ENCODE measurements at places on chromosomes 12 and 14. TPM values are rescaled to one million over a fixed set of nuclear protein-coding genes. Genes with fewer than 3 reads are reported as not detected.

The SPATS2 gene
- total RNA-seq, result 34.1 TPM

The PNMA1 gene
- total RNA-seq, result 44.2 TPM

The KRT85 gene
- not detected for total RNA-seq

DNA sequence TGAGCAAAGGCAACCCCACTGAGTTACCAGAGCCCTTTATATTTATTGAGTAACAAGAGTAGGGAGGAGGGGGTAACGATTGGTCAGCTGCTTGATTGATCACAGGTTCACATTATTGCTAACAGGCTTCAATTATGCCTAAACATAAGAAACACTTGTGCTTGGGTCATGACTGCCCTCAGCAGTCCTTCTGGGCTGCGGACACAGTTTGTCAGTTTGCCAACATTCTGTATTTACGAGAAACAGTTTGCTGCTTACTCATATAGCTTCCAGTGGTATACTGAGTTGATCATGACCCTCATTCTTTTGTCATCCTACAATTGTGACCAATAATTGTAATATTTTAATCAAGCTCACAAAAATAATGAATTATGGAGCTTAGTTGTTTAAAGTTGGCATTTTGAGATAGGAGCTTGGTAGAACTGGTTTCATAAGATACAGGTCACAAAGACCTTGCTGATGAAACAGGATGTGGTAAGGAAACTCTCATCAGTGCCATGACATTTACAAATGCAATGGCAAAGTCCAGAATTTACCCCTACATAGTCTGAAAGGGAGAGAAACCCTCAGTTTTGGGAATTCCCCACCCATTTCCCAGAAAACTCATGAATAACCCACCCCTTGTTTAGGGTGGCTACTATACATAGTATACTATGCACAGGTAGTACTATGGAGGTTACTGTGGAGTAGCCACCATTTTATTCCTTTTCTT is 1421.0 kb upstream of the FLRT2 start:
- no peak for DNase-seq

DNA sequence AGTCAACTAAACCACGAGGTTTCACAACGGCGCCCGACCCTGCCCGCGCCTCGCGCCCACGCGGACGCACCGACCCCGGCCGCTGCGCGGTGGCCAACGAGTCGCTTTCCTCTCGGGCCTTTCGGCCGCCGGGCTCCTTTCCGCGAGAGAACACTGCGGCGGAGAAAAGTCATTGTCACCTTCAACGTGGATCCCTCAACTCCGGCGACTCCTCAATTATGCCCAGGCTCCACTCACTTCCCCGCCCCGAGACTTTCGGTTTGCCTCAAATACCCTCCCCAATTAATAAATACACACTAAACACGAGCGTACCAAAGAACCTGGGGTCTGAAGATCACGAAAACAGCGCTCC is 450 bp downstream of the SINHCAF start:
- DNase-seq, result no peak

DNA sequence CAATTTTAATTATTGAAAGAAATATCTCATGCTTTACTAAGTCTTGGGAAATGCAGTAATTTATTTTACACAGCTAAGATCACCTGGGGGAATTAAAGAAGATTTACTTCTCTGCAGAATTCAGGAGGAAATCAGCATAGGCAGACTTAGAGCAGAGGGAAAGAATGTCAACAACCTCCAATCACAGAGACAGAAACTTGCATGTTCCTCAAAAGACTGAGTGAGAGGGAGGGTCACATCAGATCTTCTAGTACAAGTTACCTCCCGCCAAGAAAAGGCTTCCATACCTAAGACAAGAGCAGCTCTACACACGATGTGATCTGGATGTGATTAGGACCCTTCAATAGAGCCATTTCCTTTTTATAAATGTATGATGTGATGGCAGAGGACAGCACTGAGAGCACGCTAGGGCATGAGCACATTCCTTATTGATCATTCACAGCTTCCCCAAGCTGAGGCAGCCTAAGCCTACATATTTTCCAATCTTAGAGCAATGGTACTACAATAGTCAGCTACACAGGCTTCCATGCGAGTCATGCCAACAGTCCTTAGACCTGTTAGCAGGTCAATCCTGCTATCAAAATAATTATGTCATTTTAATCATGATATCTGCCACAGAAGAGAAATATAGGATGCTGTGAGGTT is 403.3 kb downstream of the ETNK1 start:
- no peak for DNase-seq

GRCh38 chr14:63933711-63934110 is 80.9 kb downstream of the SYNE2 start:
- DNase-seq, result no peak

GRCh38 chr14:67636361-67636919 is 16.7 kb downstream of the ARG2 start:
- peak; percentile 25 for DNase-seq

DNA sequence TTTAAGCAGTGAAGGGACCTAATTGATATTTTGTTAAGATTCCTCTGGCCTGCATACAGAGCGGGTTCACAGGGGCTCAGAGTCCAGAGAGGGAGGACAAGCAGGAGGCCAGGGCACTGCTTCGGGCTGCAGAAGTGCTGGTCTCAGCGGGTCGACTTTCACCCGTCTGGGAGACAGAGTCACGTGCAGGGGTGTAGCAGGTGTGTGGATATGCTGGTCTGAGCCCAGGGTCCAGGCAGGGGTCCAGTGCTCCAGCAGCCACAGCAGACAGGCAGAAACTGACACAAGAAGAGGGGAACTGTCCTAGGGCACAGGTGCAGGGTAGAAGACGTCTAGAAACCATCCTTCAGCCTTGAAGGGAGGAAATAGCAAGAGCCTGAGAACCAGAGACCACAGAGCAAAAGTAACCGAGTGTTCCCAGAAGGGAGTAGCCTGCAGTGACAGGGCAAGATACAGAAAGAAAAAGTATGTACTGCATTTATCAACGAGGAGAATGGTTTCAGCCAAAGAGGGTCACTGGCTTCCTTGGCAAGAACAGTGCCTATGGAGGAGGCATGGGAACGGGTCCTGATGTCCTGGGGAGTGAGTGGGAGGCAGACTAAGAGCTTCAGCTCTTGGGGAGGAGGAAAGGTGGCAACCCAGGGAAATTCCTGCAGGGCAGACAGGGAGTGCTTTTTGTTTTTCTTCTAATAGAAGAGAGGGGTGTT is 28.7 kb downstream of the FBXO21 start:
- DNase-seq, result no peak

DNA sequence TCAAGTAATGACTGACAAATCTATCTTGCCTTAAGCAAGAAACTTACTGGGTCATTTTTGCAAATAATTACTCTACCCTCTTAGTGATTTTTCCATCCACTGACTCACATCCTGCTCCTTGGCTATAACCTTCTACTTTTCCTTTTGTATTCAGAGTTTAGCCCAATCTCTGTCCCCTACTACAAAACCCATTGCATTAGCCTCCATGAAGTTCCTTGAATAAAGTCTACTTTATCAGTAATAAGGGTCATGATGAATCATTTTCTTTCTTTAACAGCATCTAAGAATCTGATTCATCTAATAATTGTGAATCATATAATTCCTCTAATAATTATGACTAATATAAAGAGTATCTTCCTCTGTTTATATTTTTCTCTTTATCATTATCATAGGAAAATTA is 132.6 kb downstream of the NTS start:
- peak; percentile 5 for DNase-seq

DNA sequence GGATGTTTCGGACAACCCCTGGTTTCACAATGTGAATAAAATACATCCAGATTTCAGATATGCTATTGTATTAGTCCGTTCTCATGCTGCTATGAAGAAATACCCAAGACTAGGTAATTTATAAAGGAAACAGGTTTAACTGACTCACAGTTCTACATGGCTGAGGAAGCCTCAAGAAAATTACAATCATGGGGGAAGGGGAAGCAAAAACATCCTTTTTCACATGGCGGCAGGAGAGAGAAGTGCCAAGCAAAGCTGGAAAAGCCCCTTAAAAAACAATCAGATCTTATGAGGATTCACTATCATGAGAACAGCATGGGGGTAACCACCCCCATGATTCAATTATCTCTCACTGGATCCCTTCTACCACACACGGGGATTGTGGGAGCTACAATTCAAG is 451.7 kb downstream of the MDGA2 start:
- no peak for DNase-seq

- no peak for DNase-seq
These were observed 54.1 kb downstream of the FRS2 start for GRCh38 chr12:69524331-69524630.

DNA sequence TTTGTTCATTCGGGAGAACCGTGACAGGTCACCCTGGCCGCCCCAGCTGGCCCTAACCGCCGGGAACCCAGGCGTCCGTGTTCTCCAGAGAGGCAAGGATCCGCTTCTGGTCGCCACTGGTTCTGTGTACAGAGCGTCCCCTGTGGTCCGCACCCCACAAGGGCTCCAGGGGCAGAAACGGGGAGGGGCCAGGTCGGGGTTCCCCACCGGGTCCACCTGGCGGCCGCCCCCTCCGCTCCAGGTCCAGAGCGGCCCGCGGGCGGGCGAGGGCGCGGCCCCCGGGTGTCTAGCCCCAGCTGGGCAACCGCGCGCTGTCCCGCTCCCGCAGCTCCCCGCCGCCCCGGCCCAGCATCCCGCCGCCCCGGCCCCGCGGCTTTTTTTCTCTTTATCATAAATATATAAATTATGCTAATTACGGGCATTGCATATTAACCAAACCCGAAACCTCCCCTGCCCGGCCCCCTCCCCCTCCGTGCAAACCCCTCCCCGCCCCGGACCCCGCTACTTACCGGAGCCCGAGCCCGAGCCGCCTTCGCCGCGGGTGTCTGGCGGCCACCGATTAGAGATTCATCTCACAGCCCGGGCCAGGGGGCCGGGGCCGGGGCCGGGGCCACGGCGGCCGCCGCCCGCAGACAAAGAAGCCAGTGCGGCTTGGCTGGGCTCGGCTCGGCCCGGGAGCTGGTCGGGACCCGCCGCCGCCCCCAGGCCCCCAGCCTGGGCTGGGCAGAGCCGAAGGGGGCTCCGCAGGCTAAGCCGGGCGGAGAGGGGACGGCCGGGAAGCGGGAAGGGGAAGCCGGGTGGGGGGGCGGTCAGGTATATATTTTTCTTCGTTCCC is 512 bp downstream of the POU6F1 start:
- DNase-seq, result no peak

GRCh38 chr14:93458234-93458633 is 27.5 kb downstream of the UNC79 start:
- no peak for DNase-seq
